ENCODE measurements at places on chromosomes 16 and 17.

DNA sequence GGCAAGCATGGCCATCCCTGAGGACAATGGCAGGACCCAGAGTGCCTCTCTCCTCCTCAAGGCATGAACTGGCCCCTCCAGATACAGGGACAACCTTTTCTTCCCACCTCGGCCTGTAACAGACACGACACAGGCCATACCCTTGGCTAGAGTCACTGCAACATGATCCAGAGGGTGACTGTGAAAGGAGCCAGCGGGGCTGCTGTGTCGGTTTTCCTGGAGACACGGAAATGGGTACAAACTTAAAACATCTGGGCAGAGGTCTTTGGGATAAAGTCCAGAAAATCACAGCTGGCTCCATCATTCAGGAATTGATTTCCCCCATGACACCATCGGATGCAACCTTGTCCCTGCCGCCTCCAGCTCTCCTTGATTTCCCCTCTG is 5.3 kb downstream of the CEP295NL start:
- DNase-seq, result no peak

DNA sequence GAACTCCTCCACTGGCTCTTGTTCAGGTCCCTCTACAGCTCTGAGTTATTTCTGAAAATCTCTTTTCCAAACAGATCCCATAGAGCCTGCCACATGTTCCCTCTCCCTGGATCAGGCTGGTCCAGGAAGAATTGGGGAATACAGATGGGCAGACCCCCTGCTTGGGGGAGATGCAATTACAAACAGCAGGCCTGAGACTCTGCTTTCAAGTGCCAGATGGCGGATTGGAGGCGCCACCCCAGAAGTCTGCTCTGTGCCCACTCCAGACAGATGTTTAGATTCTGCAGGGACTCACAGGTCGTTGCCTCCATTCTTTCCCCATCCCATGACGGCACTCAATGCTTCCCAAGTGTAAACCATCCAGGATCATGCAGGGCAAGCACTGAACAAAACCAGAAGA is 316.6 kb downstream of the SLC39A11 start:
- no peak for DNase-seq

DNA sequence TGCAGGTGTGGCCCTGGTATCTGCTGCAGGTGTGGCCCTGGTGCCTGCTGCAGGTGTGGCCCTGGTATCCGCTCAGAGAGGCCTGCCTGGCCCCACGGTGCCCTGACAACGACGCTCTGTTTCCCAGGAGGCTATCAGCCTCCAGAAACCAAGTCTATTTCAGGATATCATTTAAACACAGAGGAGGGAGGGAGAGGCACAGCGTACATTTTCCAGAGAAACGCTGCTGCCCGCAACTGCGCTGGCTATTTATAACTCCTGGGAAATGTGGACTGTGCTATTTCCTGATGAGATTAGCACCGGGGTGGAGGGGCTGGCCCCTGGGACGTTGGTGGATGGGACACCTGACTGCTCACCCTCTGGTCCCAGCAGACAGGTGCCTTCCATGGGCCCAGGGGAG is 22.5 kb downstream of the TIMM22 start:
- DNase-seq, result no peak

- DNase-seq, result no peak
Measured at GRCh38 chr17:43803758-43804157, 23.5 kb downstream of the CFAP97D1 start.

DNA sequence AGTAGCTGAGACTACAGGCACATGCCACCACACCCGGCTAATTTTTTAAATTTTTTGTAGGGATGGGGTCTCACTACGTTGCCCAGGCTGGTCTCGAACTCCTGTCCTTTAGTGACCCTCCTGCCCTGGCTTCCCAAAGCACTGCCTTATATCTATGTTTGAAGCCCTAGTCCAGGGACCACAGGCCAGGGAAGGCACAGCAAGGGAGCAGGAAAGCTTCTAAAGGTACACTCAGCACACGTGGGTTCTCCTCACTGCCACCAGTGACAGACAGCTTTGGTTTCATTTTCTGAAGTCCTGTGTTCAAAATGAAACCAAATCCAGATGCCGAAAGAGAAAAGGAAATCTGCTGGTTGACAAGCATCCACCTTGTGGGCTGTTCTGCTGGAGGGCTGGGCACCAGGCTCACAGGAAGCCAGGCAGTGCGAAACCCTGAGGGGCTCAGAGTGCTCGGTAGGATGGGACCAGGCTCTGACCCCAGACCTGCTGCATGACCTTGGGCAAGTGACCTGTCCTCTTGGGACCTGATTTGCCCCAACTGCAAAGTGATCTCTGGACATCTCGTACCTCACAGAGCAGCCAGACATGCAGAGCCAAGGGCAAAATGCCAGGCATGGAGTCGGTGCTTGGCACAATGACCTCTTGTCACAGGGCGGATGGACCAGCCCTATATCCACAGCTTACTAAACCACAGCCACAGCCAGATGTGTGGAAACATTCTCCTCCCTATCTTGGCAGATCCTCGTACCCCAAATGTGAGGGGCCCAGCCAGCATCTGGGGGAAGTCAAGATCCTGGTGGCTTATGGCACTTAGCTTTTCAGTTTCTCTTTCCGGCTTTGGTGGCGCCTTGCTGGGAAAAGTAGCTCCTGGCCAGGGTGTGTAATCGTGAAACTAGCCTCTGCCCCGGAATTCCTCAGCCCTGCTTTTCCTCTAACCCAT is 2.8 kb upstream of the SOCS1 start:
- DNase-seq, result no peak

- no peak for DNase-seq
Measured at GRCh38 chr16:26627958-26628357, 438.8 kb upstream of the C16orf82 start.

DNA sequence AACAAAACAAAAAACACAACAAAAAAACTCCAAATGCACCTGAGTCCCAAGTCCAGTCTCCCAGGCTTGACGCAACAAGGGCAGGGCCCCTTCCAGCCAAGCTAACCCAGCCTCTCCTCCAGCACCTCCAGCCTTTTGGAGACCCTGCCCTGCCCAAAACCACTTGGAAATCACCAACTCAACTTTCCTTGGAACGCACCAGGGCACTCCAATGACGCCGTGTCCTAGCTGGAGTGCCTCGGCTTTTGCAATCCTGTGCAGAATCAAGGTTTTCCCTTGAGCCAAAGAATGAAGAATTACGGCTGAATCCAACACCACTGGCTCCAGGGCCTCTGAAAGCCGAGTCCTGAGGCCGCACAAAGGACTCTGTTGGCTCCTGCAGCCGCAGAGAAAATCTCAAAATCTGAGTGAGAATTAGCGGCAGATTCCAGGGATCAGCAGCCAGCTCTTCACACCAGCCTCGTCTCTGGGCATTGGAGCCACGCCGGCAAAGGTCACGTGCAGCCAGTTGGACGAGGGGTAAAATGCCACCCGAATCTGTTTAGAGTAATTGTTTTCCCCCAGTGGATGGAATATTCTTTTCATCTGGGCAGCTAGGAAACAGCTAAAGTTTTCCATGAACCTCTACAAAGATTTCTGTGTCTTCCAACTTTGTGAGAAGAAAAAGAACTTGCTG is 9.7 kb upstream of the BAIAP2 start:
- no peak for DNase-seq

GRCh38 chr17:45975640-45976295 is 23.3 kb upstream of the STH start:
- DNase-seq, result no peak

DNA sequence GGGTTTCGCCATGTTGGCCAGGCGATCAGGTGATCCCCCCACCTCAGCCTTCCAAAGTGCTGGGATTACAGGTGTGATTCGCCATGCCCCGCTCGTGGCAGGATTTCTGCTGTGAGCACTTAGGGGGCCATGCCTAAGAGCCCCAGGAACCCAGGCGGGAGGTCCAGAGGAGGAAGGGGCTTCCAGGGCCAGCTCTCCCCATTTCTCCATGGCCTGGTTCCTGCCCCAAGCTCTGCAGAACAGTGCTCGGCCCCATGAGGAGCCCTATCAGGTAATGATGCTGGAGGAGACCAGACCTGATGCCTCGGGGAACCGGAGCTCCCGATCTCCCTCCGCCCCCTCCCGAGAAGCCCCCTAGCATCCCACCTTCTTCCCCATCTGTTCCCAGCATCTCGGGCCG is 53.6 kb downstream of the RMI2 start:
- DNase-seq, result no peak

- DNase-seq, result no peak
Measured at GRCh38 chr17:20302246-20302917, 165.0 kb downstream of the LGALS9B start.

GRCh38 chr16:55569025-55569424 is 2.5 kb downstream of the CAPNS2 start:
- no peak for DNase-seq

GRCh38 chr17:32117399-32117798 is 24.9 kb upstream of the RHOT1 start:
- DNase-seq, result no peak

DNA sequence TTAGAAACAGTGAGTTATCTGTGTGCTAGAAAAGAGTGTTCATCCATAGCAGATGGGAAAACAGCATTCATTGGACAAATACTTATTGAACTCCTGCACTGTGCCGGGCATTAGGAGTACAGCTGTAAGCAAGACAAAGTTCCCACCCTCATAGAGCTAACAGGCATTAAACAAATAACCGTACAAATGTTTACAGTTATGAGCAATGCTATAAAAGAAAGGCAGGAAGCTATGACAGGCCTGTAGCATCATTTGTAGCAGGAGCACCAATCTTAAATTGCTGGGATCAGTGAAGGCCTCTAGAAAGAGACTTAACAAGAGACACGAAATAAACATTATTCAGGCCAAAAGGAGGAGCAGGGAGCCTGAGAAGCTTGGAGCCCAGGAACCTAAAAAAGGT is 15.6 kb downstream of the SDR42E1 start:
- no peak for DNase-seq

GRCh38 chr17:8555062-8555461 is 75.5 kb downstream of the MYH10 start:
- DNase-seq, result no peak

- DNase-seq, result no peak
Measured at GRCh38 chr17:35998018-35998545, 3.3 kb downstream of the CCL15 start.

- no peak for DNase-seq
Measured at GRCh38 chr17:74605361-74605760, 13.3 kb upstream of the CD300LD start.

- no peak for DNase-seq
Measured at GRCh38 chr16:84941921-84942320, 69.4 kb downstream of the ZDHHC7 start.

DNA sequence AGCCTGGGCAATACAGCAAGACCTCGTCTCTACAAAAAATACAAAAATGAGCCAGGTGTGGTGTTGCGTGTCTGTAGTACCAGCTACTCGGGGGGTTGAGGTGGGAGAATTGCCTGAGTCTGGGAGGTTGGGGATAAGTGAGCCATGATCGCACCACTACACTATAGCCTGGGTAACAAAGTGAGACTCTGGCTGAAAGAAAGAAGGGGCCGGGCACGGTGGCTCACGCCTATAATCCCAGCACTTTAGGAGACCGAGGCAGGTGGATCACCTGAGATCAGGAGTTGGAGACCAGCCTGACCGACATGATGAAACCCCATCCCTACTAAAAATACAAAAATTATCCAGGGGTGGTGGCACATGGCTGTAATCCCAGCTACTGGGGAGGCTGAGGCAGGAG is 10.5 kb upstream of the GRB2 start:
- no peak for DNase-seq

- no peak for DNase-seq
Measured at GRCh38 chr16:87074641-87075318, 242.4 kb downstream of the C16orf95 start.
